ENCODE measurements at places on chromosomes 5 and 9. TPM values are rescaled to one million over a fixed set of nuclear protein-coding genes. Genes with fewer than 3 reads are reported as not detected.

Gene GABRA1
- not detected for total RNA-seq

Gene SPOUT1
- total RNA-seq, result 21.1 TPM

Gene MARVELD2
- total RNA-seq, result 9.3 TPM

Gene SLC6A3
- not detected for total RNA-seq

Gene PBX3
- 12.5 TPM for total RNA-seq

Gene HAVCR2
- not detected for total RNA-seq

Gene ZDHHC12
- 22.4 TPM for total RNA-seq

Gene PCDHB5
- total RNA-seq, result 0.07 TPM

Gene FOXD4L5
- 0.10 TPM for total RNA-seq

Gene FGF18
- total RNA-seq, result not detected

Gene RNF183
- not detected for total RNA-seq

Gene PCDHA9
- total RNA-seq, result 0.02 TPM

Gene ACOT12
- total RNA-seq, result not detected

Gene TAF11L5
- not detected for total RNA-seq

Gene TNFSF15
- total RNA-seq, result not detected

Gene TLX3
- not detected for total RNA-seq

Gene OR1J2
- not detected for total RNA-seq

Gene TOR4A
- 32.0 TPM for total RNA-seq

Gene WWC1
- total RNA-seq, result 21.0 TPM

Gene OR13F1
- not detected for total RNA-seq

Gene CATSPER3
- total RNA-seq, result 0.40 TPM

Gene SLC4A9
- total RNA-seq, result not detected

Gene CTNNA1
- total RNA-seq, result 332 TPM

Gene TMEM215
- total RNA-seq, result not detected

Gene CD14
- total RNA-seq, result 2.6 TPM

Gene INSL4
- total RNA-seq, result 3.3 TPM

Gene HARS1
- total RNA-seq, result 80.8 TPM

Gene SLC25A2
- not detected for total RNA-seq

Gene FBP2
- not detected for total RNA-seq

Gene CDH9
- total RNA-seq, result not detected

Gene ERGIC1
- total RNA-seq, result 189 TPM

Gene CMBL
- total RNA-seq, result 13.5 TPM

Gene STKLD1
- not detected for total RNA-seq

Gene CER1
- not detected for total RNA-seq

Gene C1QTNF2
- not detected for total RNA-seq

Gene DBN1
- 59.3 TPM for total RNA-seq

Gene PCDHGB7
- 0.89 TPM for total RNA-seq

Gene DNAI1
- total RNA-seq, result not detected

Gene BAAT
- 0.14 TPM for total RNA-seq

Gene NEURL1B
- total RNA-seq, result 2.3 TPM

Gene CNTNAP3
- total RNA-seq, result 3.9 TPM

Gene FAXDC2
- not detected for total RNA-seq

Gene SNAPC3
- 27.5 TPM for total RNA-seq

Gene PCDHA12
- total RNA-seq, result 5.6 TPM

Measured in NCI-H460 (cell line).